Activated effector memory CD4-positive, alpha-beta T cell treated with anti-CD3 and anti-CD28 coated beads, Interleukin-2, amount 50 U/mL, for 16 hours (primary cell): ENCODE measurements at places on chromosomes 3 and 15.

DNA sequence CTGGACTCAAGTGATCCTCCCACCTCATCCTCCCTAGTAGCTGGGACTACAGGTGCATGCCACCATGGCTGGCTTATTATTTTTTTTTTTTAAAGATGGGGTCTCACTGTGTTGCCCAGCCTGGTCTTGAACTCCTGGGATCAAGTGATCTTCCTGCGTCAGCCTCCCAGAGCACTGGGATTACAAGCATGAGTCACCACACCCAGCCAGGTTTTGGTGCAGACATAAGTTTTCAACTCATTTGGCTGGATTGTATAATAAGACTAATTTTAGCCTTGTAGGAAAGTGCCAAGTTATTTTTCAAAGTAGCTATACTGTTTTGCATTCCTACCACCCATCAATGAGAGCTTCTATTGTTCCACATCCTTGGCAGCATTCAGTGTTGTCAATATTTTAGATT, 32.1 kb downstream of the BUB1B start:
- DNase-seq, result no peak

- no peak for DNase-seq
Measured at GRCh38 chr3:46585799-46586693, 19.9 kb upstream of the LRRC2 start.

GRCh38 chr3:30421266-30421665, 185.1 kb upstream of the TGFBR2 start:
- no peak for DNase-seq

GRCh38 chr15:85125056-85125661, 143.5 kb downstream of the PDE8A start:
- DNase-seq, result no peak

DNA sequence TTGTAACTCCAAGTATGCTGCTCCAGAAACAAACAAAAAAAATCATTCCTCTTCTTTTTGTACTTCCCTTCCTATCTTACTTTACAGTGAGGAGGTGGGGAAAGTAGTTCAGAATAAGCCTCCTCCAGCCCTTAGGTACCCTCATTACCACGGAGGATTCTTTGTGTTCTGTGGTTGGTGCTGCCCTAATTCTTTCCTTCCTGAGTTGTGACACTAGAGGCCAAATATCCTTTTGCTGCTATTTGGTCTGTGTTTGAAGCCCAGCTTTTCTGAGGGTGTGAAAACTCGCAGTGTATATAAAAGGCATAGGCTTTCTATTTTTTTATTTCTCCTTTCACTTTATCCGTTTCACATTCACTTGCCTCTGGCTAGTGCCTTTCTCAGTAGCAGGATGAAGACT, 98.2 kb downstream of the HHLA2 start:
- no peak for DNase-seq

DNA sequence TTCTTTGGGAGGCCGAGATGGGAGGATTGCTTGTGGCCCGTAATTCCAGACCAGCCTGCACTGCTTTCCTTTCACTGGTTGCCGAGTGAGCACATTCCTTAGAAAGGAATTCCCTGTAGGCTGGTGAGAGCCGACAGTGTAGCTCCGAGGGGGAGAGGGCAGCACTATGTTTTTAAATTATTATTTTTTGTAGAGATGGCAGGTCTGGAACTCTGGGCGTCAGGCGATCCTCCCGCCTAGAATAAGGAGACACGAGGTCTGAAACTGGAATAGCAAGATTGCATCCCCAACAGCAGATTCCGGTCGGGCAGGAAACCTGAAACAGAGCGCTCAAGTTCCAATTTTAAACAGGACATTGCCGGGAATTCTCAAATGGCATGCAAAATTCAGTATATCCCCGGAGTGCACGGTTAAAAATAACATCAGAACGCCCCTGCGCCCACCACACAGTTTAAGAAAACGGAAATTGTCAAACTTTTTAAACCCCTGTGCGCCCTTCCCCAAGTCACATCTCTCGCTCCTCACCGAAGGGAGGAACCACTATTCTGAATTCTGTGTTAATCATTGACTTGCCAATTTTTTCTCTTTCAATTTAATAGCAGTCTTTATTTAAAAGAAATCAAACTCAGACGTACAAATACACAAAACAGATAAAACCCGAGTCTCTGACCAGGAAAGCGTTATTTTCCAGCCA, 643 bp upstream of the RNU5B-1 start:
- no peak for DNase-seq

DNA sequence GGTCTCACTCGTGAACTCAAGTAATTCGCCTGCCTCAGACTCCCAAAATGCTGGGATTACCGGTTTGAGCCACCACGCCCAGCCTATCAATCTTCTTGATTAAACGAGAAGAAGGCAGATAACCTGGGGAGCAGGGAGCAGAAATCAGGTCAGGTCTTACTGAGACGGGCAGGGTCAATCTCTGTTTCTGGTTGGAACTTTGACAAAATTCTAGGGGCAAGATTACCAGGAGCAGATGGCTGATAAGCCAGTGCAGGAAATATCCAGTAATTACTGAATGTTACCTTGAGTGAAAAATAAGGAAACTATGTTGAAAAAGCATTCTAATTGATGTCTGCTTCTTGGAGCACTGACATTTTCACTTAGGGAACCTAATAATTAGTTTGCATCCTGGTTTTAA, 24.4 kb upstream of the GOLM2 start:
- DNase-seq, result no peak

DNA sequence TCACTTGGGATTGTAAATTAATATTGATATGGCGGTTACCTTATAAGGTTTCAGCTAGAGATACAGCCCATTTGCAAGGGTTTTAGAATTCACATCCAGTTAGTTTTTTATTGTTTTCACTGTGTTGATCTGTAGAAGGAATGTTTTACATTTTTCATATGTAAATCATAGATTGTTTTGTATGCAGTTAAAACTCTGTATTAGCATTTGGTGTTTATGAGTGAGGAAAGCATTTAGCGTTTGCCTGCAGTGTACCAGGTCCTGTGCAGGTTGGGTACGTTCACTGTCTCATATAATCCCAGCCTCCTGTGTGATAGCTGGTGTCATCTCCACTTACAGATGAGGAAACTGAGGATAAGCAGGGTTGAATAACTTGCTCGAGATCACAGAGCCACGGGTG, 23.8 kb downstream of the MAP6D1 start:
- DNase-seq, result no peak
